ENCODE measurements at places on chromosomes 11 and 22.

DNA sequence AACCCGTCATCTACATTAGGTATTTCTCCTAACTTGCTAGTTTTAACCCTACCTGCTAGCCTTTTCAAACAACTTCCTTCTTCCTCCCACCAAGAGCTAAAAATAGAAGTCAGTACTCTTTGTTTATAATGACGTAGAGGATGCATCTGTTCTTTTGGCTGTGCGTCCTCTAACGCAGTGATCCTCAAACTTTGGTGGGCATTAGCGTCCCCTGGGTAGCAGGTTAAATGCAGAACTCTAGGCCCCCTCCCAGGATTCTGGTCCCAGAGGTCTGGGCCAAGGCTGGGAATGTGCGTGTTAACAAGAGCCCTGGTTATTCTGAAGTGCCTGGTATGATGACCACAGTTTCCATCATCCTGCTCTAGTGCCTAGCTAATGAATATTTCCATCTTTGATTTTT, 67.6 kb downstream of the BARX2 start:
- no peak for DNase-seq

DNA sequence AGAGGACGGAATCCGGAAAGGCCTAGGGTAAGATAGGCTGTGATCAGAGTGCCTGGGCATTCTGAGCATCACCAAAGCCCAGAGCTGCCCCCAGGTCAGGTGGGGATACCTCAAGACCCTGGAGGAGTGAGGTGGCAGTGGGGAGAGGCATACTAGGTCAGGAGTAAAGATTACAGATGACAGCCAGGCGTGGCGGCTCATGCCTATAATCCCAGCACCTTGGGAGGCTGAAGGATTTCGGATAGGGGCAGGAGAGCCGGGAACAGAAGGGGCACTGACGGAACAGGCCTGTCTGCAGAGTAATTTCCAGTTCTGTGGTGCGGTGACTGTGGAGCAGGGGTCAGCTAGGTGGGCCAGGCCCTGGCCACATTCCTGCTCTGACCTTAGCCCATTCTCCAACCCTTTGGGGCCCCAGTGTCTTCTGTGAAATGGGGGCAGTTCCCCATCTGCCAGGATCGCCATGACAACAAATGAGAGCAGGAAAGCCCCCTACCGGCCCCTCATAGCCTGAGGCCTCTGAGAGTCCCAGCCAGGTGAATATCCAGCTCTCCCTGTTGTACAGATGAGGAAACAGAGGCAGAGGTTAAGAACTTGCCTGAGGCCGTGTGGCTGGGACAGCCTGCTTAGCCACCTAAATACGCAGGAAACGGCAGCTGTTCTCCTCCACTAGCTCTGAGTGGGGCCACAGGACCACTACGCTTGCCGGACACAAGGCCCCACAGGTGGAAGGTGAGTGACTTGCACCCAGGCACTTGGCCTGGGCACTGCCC, 9.2 kb downstream of the BAD start:
- DNase-seq, result no peak

GRCh38 chr11:134349109-134349801, 17.5 kb downstream of the GLB1L2 start:
- no peak for DNase-seq

DNA sequence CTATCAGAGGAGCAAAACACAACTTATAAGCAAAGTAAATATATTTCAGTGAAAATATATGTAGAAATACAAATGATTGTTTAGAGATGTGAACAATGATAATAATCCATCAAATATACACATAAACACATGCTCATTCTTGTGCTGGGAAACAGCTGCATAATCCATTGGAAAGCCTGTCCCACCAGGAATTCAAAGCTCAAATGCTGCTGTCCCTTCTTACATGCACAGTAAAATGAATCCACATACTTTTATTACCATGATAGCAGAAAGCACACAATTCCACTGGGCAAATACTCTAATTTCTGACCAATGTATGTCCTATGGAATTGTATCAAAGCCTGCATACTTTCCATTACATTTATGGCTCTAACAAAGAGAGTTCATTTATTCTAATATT, 44.5 kb downstream of the SOX6 start:
- no peak for DNase-seq

GRCh38 chr11:112175599-112175952, 264 bp downstream of the BCO2 start:
- no peak for DNase-seq

DNA sequence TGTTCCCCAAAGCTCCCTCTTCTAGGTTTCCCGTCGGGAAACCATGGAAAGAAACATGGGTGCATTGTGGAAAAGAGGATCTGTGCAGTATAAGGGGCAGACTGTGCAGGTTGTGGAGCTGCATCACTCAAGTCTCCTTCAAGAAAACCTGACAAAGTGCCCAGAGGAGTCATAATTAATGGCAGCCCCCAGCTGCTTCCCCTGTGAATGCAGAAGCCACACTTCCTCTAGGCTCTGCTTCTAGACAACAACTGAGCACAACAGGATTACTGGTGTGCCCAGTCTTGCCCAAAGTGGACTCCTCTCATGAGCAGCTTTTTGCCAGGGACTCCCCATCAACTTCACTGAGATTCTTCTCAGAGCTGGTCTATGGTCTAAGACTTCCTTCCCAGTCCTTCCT, 42.6 kb upstream of the SCUBE2 start:
- no peak for DNase-seq

GRCh38 chr11:8731647-8732323, 49.2 kb downstream of the RPL27A start:
- no peak for DNase-seq

DNA sequence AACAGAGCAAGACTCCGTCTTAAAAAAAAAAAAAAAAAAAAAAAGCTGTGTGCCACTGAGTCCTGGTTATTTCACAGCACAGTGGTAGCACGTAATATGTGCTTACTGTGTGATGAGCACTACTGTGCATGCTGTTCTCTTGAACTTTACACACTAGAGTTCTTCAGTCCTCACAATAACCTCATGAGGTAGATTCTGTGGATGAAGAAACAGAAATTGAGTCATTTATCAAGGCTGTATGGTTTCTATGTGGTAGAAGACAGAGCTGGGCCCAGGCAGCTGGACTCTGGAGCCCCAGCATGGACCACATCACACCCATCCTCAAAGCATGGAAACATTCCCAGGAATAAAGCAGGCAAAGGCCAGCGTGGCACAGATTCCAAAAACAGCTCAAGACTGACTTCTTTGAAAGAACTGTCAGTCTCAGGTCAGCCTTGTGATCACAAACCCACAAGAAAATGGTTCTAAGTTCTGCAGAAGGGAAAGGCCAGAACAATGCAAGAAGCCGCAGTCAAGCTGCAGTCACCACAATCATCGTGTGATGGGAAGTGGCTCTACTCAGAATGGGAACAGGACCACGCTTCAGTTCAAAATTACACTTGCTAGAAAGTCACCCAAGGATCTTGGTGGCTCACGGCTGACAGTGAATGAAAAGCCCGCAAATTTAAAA, 49.5 kb downstream of the MICAL3 start:
- DNase-seq, result no peak

- no peak for DNase-seq
Measured at GRCh38 chr11:75667831-75668450, 897 bp downstream of the MAP6 start.

DNA sequence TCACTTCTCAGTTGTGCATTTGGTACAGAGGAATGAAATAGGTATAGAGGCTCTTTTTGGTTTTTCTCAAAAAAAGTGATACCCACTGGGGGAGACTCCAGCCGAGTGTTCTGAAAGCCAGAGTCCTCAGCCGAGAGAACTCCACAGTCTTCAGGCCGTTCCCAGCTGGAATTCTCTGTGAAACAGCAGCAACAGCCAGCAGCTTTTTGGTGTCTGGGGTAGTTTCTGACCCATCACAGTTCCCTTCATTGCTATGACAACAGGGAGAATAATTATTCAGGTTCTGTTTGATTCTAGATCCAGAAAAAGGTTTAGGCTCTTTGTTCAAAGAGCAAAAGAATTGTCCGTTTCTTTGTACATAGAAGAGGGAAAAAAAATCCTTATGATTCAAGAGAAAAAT, 84.6 kb downstream of the C22orf31 start:
- DNase-seq, result no peak

GRCh38 chr11:80031014-80031600, 590.3 kb upstream of the TENM4 start:
- DNase-seq, result no peak

GRCh38 chr11:113174882-113175281, 139.5 kb upstream of the TTC12 start:
- no peak for DNase-seq

DNA sequence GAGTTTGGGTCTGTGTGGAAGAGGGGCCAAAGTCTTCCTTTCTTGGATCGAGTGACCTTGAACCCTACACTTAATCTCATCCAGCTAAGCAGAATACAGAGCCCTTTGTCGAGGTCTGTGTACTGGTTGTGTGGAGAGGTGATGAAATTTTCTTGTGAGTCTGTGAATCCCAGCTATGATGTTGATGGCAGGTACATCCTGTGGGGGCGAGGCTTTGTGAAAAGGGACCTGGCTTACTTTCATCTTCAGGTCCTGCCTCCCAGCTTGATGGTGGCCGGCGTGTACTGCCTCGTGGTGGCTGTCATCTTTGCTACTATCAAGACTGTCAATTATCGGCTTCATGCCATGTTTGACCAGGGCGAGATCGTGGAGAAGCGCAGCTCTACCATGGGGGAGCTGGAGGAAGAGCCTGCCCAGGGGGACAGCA, 1.0 kb downstream of the PCNX3 start:
- no peak for DNase-seq

- DNase-seq, result peak; percentile 19
Measured at GRCh38 chr11:110463153-110463552, 33.4 kb downstream of the FDX1 start.

- no peak for DNase-seq
Measured at GRCh38 chr22:26585104-26585790, 4.7 kb downstream of the TPST2 start.

All from stimulated activated CD4-positive, alpha-beta T cell treated with anti-CD3 and anti-CD28 coated beads, Interleukin-4, amount 100 ng/mL, for 48 hours (primary cell).